ENCODE measurements at places on chromosomes 2 and 18.

GRCh38 chr18:68438983-68439382, 275.9 kb downstream of the TMX3 start:
- peak; percentile 87 for DNase-seq

DNA sequence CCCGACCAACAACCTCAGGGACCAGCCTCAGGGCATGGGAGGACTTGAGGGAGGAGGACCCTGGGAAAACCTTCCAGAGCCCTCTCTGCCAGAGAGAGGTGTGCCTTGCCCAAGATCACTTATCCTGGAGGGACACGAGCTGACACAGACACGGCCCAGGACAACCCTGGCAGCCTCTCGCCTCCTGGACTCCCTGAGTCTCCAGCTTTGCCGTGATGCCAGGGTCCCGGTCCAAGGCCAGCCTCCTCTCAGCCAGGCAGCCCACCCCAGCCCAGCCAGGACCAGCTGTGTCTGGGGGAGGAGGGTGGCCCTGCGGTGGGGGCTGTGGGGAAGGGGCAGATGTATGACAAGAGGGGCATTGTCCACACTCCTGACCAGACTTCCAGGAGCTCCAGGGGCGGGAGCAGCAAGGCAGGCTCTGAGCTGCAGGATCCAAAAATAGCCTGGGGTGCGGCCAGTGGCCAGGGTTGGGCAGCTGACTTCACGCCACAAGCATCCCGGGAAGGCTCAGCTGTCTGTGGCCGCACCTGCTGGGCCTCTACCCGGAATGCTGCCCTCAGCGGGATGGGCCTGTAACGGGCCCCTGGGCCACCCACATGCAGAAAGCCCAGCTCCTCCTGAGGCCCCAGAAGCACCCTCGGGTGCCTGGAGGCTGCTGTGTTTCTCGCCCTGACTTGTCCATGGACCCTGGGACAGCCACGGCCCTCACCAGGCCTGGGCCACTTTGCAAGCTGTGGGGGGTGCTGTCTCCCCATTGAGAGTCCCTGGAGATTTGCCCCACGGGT, 65.5 kb upstream of the GPC1 start:
- peak; percentile 80 for DNase-seq

- DNase-seq = no peak
These were observed 16.0 kb downstream of the LRRTM1 start for GRCh38 chr2:80288576-80288975.

GRCh38 chr2:30643674-30644073, 163.6 kb downstream of the CAPN13 start:
- no peak for DNase-seq

GRCh38 chr18:74795751-74796150, 198.1 kb downstream of the ZNF407 start:
- no peak for DNase-seq

DNA sequence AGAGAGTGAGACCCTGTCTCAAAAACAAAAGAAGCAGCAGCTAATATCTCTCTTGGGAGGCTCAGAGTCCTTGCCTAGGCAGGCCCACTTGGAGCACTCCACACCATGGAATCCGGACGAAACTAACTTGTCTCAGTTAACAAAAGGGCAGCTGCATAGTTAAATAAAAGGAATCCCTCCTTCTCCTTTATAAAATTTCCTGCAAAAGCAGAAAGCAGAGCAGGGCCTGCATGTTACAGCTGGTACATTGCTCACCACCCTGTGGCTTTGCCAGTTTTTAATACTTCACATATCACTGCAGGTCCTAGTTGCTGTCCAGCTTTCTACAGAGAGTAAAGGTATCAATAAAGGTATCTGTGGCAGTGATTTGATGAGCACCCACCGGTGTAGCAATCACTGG, 93.6 kb downstream of the ASAP2 start:
- no peak for DNase-seq

- no peak for DNase-seq
These were observed 81.5 kb upstream of the EML6 start for GRCh38 chr2:54641988-54642387.

- peak; percentile 35 for DNase-seq
These were observed 108.8 kb downstream of the B3GNT2 start for GRCh38 chr2:62304429-62305417.

DNA sequence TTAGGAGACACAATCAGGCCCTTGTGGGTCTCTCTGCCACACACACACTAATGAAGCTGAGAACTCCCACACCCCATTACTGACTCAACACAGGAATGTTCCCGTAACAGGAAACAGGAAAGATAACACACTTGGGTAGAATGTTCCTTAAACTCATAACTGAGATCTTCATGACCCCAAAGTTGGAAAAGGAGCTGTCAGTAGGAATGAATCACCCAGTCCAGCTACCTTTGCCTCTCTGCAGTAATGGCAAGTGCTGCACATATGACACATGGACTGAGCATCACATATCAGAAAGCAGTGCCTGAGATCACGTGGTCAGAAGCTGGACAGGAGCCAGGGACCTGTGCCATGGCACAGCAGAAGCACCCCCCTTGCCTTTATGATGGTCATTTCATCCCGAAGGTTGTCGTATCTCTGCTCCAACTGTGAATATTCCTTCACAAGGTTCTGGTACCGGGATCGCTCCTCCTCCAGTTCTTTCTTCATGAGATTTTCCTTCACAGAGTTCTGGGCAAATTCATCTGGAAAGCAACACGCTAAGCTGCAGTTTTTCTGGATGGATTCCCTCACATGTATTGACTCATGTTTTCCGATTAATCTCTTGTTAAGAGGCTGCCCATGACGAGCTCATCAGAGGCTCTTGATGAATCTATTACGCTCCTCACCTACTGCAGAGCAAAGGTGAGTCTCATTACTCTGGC, 65.4 kb upstream of the ACAA2 start:
- peak; percentile 35 for DNase-seq

DNA sequence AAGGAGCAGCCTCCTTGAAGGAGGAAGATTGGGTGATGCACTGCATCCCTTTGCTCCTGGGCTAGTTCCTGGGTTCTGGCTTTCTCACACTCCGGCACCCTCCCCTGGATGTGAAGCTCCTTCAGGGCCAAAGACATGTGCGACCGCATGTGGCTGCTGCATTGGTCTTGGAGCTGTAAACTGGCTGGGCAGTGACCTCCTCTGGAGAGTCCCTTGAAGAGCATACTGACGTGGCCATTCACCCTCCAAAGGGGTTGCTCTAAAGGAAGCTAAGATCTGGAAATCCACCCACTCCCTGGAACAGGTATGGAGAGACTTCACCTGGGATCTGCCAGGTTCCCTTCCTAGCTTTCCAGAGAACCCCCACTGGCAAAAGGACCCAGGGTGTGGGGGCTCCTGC, 62.1 kb downstream of the TMEM17 start:
- no peak for DNase-seq

- DNase-seq = no peak
These were observed 279.2 kb upstream of the DCC start for GRCh38 chr18:52060607-52061304.

All from HS-5 (cell line).